ENCODE measurements at places on chromosomes 11 and 22.

DNA sequence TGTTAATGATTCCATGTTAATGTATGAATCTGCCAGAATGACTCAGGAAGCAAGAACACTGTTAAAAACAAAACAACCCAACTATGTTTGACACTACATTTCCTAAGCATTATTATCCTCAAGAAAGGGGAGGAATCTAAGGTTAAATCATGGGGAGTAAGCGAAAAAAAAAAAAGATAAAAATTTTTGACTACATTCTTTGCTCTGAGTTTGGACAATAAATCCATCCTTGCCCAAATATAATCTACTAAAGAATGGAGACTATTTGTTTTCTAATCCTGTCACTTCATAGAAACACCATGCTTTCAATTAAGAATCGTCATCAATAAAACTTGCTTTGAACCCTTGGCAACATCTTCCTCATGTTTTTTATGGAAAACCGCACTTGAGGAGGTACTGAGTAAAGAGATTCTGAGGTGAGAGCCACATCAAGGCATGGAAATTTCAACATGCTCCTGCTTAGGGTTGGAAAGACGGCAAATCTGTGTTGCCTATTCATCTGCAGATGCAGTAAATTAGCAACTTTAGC, 9.7 kb downstream of the MAML2 start:
- DNase-seq = peak; percentile 92

GRCh38 chr11:70675697-70676374, 277.5 kb downstream of the CTTN start:
- no peak for DNase-seq

- no peak for DNase-seq
Observed at GRCh38 chr11:31640611-31641010, 131.0 kb downstream of the ELP4 start.

GRCh38 chr22:27196606-27197005, 539.2 kb downstream of the MIAT start:
- no peak for DNase-seq

DNA sequence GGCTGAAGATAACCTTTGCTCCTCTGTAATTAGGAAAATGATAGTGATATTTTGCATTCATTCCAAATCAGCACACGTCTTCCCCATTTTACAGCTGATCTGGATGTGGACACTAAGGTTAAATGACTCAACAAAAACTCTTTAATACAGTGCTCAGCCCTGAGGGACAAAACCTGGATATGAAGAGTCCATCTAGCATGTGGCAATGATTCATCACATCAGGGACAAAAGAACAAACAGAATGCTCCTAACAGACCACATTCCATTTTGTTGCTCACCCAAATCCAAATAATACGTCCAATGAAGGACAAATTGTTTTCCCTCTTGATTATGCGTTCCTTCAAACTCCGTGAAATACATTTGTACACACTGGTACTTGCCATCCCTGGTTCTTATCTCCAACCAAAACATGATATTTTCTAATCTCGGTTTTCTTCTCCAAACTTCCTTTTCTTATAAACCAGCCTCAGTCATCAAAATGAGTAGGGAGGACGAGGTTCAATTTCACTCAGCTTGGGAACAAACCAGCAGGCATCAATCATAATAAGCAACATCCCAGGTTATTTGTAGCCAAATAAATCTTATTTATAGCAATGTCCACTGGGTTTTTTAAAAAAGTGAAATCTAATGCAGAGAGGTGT, 53.7 kb upstream of the MTMR2 start:
- DNase-seq = no peak

- no peak for DNase-seq
Observed at GRCh38 chr11:4026389-4026788, 68.2 kb upstream of the RRM1 start.

- peak; percentile 82 for DNase-seq
Observed at GRCh38 chr11:64331569-64332371, 8.2 kb upstream of the CCDC88B start.

GRCh38 chr11:19436932-19437331, 196.2 kb upstream of the E2F8 start:
- DNase-seq = no peak

DNA sequence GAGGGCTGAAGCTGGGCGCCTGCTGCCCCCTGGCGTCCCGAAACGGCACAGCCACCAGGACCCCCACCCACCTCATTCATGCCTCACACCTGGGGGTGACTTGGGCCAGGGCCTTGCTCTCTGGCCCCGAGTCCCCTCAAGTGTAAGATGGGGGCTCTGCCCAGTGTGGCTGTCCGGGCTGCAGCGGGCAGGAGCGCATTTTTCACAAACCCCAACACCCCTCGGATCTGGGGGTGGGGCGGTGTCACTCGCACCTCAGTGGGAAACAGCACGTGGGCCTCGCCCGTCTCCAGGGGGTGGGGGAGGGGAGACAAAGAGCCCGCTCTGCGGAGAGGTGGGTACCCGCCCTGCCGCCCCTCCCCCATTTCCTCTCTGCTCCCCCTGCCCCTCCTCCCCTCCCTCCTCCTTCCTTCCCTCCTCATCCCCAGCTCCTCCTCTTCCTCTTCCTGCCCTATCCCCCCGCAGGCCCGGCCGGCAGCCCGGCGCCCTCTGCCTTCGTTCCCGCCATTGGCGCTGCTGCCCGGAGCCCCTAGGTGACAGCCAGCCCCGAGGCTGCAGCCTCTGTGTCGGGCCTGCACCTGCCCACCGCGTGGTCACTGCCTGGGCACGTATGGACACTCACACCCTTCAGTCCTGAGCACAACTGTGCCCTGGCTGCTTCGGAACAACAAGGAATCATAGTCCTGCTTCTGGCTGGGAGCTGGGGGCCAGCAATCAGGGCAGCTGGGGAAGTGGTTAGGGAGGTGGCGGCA, 6.8 kb upstream of the CDKN1C start:
- DNase-seq = peak; percentile 74

DNA sequence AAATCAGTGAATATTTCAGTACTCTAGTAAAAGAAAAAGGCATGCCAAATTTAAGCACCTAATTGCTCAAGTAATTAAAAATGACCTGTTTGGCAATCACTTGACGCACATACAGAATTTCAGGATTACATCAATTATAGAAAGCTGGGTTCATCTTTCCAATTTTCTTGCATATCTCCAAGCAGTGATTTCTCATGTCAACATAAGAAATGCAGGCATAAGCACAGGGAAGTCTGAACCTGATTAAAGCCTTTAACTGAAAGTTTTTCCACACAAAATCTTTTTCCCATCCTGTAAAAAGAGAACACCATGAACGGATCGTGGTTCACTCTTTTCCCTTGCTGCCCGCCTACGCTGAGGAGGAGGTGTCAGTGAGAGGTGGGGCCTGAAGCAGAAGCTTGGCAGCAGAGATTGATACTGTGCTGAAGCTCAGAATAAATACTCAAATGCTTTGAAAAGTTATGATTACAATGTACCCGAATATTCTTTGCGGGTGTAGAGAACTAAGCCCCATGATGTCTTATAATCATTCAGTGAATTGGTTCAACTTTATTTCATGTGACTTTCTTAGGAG, 704.1 kb upstream of the CCDC90B start:
- no peak for DNase-seq

DNA sequence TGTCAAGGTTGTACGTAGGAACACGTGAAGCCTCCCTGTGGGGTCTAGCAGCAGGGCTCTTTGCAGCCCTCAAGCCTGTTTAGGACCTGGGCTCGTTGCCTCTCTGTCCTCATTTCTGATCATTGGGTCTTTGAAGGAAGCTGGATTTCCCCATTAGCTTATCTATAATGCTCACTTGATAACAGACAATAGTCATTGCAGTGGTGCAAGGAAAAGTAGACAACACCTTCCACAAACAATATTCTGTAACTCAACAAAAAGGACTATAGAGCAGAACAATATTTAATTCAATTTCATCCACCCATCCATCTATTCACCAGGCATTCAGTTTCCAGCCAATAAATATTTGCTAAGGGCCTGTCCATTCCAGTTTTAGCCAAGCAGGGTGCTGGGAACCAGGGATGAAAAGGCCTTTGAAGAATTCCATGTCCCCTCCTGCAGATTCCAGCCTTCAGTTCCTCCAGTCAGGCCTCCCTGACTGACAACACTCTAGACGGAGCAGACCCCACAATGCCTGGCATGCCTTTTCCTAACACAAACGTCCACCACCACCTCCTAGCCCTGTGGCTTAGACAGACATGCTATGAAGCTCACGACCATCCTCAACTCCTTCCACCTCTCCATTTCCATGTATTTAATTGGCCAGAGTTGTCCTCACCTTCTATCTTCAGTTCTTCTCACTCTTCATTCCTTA, 12.7 kb upstream of the POLD3 start:
- no peak for DNase-seq

- no peak for DNase-seq
Observed at GRCh38 chr22:40609216-40609615, 27.3 kb downstream of the MRTFA start.

- DNase-seq = peak; percentile 26
Observed at GRCh38 chr11:14908214-14908880, 16.3 kb upstream of the CYP2R1 start.

GRCh38 chr11:84564180-84564866, 1062.8 kb downstream of the DLG2 start:
- peak; percentile 35 for DNase-seq

Measured in fibroblast of skin of abdomen (primary cell).